ENCODE measurements at places on chromosomes 11 and 22.

GRCh38 chr11:66289548-66290329, 796 bp upstream of the YIF1A start:
- no peak for DNase-seq

- peak; percentile 82 for DNase-seq
Observed at GRCh38 chr11:45803971-45804760, 783 bp upstream of the SLC35C1 start.

- DNase-seq, result no peak
Observed at GRCh38 chr11:77088236-77089003, 14.2 kb upstream of the OMP start.

GRCh38 chr11:87466223-87466622, 428.5 kb downstream of the TMEM135 start:
- DNase-seq, result no peak

- DNase-seq, result no peak
Observed at GRCh38 chr11:119015054-119015611, 3.0 kb downstream of the RPS25 start.
